ENCODE measurements at places on chromosomes 13 and 19.

DNA sequence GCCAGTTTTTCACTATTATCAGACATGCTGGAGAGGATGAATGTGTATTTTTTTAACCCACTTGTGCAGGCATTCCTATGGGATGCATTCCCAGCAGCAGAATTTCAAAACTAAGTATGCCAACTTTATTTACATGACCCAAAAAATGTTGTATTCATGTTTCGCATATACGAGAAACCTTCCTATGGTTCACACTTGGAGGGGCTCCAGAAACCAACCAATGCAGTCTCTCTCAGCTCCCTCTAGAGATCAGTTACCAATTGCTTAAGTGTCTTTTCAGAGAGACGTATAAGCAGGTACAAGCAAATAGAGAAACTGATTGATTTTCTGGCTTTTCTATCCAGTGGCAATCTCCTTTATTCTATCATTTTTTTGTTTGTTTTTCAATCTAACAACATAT lies 5.5 kb upstream of the PTOV1 start:
- no peak for DNase-seq

DNA sequence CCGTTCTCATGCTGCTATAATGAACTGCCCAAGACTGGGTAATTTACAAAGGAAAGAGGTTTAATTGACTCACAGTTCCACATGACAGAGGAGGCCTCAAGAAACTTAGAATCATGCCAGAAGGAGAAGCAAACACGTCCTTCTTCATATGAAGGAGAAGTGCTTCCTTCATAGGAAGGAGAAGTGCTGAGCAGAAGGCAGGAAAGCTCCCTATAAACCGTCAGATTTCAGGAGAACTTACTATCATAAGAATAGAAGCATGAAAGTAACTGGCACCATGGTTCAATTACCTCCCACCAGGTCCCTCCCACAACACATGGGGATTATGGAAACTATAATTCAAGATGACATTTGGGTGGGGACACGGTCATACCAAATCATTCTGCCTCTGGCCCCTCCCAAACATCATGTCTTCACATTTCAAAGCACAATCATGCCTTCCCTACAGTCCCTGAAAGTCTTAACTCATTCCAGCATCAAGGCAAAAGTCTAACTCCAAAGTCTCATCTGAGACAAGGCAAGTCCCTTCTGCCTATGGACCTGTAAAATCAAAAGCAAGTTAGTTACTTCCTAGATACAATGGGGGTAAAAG lies 10.6 kb downstream of the ACOD1 start:
- DNase-seq = no peak

- DNase-seq = no peak
Observed at GRCh38 chr19:16890461-16891184, 1.8 kb downstream of the F2RL3 start.

DNA sequence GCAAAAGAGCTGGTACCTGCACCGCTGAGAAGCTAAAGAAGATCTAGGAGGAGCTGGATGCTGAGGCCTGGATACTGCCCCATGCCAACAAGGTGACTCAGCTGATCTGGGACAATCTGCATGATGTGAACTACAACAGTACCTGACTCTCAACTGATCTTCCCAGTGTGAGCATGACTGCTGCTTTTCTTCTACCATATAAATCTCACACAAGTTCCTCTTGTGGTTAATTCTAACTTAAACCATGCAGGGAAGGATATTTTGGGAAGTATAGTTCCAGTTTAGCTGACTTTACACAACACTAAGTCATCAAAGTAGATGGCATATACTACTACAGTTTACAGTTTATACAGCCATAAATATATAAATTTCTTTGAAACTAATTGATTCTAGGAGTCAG lies 91.9 kb downstream of the SLAIN1 start:
- DNase-seq = no peak

DNA sequence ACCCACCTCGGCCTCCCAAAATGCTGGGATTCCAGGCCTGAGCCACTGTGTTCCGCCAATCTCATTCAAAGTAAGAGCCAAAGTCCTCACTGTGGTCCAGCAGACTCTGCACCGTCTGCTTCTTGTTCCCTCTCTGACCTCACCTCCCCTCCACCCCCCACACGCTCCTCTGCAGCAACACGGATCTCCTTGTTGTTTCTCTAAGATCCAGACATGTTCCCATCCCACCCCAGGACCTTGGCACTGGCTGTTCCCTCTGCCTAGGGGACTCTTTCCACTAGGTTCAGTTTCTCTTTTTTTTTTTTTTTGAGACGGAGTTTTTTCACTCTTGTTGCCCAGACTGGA lies 38.4 kb downstream of the LTBP4 start:
- no peak for DNase-seq

DNA sequence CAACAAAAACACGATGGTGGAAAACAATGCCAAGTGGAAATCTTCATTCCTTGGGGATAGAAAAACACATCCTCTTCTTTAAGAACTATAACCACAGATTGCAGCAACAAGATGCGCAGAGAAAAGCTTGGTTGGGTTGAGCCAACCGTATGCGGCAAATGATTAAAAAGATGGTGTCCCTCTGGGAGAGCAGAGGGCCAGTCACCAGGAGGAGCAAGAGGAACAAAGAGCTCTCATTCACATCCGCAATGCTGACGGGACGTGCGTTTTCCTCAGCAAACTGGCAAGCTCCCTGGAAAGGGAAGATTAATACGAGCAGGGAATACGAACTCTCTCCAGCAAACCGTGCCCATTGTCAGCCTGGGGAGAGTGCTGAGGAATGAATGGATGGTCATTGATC lies 141.6 kb downstream of the KATNAL1 start:
- DNase-seq = no peak

Measured in ovary (tissue), 10 donors.